Naive thymus-derived CD8-positive, alpha-beta T cell (primary cell): ENCODE measurements at places on chromosomes 16 and 17. TPM values are rescaled to one million over a fixed set of nuclear protein-coding genes. Genes with fewer than 3 reads are reported as not detected.

- peak overlapping the region; percentile 94 for H3K27ac ChIP-seq
- H3K4me1 ChIP-seq: peaks cover 65% of the 10 kb centered on the region
- DNase-seq: peak; percentile 53
- no peaks in the 10 kb centered on the region for H3K36me3 ChIP-seq
Measured at GRCh38 chr16:29023279-29024277, 38.7 kb downstream of the LAT start.

DNA sequence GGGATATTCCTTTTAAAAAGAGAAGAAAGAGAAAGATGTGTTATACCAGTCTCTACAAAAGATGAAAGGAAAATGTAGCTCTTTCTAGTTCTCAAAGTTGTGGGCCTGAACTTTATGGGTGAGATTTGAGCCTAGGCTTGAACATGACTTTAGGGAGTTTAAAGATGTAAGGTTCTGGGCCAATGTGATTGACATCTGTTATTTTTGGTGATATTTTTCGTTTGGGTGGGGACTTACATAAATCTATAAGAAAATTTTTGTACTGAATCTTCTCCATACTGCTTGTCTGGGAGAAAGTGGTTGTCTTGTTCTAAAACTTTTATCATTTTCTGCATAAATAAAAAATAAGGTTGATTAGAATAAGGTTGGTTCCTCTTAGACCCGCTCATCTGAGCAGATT, 4.8 kb downstream of the PRKCA start:
- peak overlapping the region; percentile 12 for H3K4me3 ChIP-seq
- no peak for DNase-seq
- H3K27ac ChIP-seq: peak overlapping the region; percentile 76
- H3K27me3 ChIP-seq: no peaks in the 10 kb centered on the region
- H3K36me3 ChIP-seq: peaks cover 34% of the 10 kb centered on the region

DNA sequence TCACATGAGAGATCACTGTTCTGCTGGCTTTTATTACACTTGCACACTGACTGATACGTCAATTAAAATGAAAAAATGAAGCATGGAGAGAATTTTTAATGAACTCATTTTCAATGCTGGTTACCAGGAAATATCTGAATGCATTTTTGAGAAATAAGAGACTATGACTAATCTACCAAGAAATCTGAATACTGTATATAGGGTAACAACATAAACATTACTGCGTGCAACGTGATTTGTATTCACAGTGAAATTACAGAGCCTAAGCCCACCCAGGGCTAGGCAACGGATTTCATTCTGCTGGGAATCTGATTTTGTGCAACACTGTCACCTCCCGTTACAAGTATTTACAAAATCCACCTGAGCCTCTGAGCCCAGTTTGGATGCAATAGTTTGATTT, 23.8 kb upstream of the LCMT1 start:
- H3K4me1 ChIP-seq: peaks cover 2% of the 10 kb centered on the region
- no peaks in the 10 kb centered on the region for H3K36me3 ChIP-seq
- no peak overlapping the region for H3K27ac ChIP-seq
- no peaks in the 10 kb centered on the region for H3K27me3 ChIP-seq
- no peak for DNase-seq
- no peak overlapping the region for H3K4me3 ChIP-seq

DNA sequence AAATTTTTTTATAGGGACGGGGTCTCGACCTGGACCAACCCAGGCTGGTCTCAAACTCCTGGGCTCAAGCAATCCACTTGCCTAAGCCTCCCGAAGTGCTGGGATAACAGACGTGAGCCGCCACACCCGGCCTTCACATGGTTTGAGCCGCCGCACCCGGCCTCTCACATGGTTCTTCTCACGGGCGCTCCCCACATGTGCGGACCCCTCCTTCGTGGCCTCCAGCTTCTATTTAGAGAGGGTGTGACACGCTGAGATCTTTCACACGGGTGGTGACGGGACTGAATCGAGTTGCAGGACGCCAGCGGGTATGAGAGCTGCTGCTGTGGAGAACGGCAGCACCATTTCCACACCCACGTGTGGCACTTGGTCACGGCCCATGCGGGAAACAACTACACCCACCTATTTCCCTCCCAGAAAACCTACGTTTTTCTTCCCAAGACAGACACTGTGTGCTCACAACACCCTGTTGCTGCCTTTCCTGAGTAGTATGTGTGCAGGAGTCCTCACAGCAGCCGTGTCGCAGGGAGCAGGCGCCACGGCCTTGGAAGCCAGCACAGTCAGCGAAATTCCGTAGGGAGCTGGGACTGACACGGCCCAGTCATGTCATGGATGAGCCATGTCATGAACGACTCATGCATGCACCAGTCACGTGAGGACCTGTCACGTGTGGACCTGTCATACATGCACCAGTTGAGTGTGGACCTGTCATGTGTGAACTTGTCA, 20.1 kb upstream of the ACSF3 start:
- H3K27me3 ChIP-seq: no peaks in the 10 kb centered on the region
- no peak for DNase-seq
- H3K4me1 ChIP-seq: no peaks in the 10 kb centered on the region
- no peak overlapping the region for H3K27ac ChIP-seq
- H3K36me3 ChIP-seq: no peaks in the 10 kb centered on the region
- H3K4me3 ChIP-seq: no peak overlapping the region

- H3K4me1 ChIP-seq: peaks cover 56% of the 10 kb centered on the region
- H3K27me3 ChIP-seq: no peaks in the 10 kb centered on the region
- DNase-seq: peak; percentile 90
- H3K27ac ChIP-seq: peak overlapping the region; percentile 98
Measured at GRCh38 chr16:87765473-87765775, 362 bp downstream of the KLHDC4 start.

The CA7 gene
- not detected for total RNA-seq

The PLK1 gene
- total RNA-seq: 3.2 TPM

The AOC2 gene
- total RNA-seq: 4.2 TPM

The TEFM gene
- 18.9 TPM for total RNA-seq
